Fibroblast of villous mesenchyme (primary cell): ENCODE measurements at places on chromosomes 3 and 15. TPM values are rescaled to one million over a fixed set of nuclear protein-coding genes. Genes with fewer than 3 reads are reported as not detected.

The LRTM1 gene
- not detected in 2 replicates for total RNA-seq

The CCR8 gene
- total RNA-seq: not detected in 2 replicates

The CHRM5 gene
- under 0.01 TPM in 2 replicates for total RNA-seq

The AHSG gene
- not detected in 2 replicates for total RNA-seq

DNA sequence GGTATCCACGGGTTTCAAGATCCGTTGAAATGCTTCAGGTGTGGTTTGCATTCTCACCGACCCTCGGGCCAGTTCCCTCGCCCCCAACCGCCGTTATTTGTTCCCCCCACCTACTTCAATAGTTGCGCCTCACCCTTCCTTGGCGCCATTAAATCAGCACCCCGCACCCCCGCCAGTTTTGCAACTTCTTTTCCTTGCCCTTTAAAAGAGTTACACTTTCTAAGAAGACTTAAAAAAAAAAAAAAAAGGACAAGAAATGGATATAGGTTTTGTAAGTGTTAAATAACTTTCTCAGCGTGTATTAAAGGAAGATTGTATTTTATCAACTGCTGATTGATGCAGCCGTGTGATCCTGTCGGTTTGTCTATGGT, 87.2 kb downstream of the NR2F2 start:
- DNase-seq: no peak

- DNase-seq: no peak
Observed at GRCh38 chr3:10377148-10377725, 56.3 kb upstream of the SEC13 start.

- DNase-seq: peak; percentile 33
Observed at GRCh38 chr3:42300013-42300412, 34.0 kb upstream of the CCK start.

GRCh38 chr3:111311709-111312235, 230.2 kb upstream of the CD96 start:
- peak; percentile 24 for DNase-seq
